ENCODE measurements at places on chromosomes 11 and 22.

DNA sequence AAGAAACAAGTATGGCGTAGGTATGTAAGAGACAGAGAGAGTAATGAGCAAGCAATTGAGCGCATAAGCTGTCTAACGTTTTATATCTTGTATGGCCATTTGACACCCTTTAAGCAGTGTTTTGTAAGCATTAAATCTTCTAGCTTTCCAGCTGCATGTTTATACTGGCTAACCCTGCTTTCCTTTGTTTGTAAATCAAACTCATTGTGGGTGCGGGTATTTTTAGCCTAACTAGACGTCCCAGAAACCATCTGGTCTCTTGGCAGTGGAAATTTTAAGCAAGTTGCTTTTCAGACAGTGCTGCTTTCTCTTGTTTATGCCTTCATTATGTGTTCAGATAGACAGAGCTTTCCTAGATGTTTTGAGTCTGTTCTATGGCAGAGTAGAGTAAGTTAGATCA lies 73.5 kb downstream of the RNF169 start:
- DNase-seq = no peak

DNA sequence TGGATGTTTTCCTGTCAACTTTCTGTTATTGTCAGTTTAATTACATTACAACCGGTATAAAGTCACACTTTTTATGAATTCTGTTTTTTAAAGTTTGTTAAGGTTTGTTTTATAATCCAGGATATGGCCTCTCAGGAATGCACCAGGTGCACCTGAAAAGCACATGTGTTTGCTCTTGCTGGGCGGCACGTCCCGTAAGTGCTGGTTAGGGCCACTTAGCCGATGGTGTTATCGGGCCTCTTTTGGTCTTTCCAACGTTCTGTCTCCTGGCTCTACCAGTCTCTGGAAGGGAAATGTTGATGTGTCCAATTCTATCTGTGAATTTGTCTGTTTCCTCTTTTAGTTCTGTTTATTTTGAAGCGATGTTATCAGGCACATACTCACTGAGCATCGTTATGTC lies 695.7 kb downstream of the BRD1 start:
- DNase-seq = no peak

- no peak for DNase-seq
Observed at GRCh38 chr11:83681906-83682610, 395.9 kb upstream of the CCDC90B start.

- no peak for DNase-seq
Observed at GRCh38 chr11:124533626-124534025, 9.8 kb downstream of the OR8B12 start.
